Activated CD8-positive, alpha-beta memory T cell treated with anti-CD3 and anti-CD28 coated beads for 48 hours (primary cell): ENCODE measurements at places on chromosomes 7 and 10.

GRCh38 chr7:128031901-128032604 is 816 bp upstream of the LRRC4 start:
- DNase-seq: no peak

DNA sequence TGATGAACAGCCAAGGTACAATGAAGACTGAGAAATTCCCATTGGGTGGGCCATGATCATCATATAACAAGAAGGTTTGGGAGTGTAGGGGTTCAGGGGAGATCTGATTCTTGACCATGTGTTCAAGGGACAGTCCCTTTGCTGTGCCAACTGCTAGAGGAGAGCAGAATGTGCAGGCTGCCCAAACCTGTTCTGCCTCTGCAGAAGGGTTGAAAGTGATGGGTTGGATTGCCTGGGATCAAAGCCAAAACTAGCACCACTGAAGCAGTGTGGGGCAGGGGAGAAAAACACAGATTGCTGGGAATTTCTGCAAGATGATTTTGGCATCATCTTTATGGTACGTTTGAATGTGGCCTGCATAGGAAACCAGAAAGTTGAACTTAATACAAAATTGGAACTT is 303.9 kb downstream of the OTUD1 start:
- no peak for DNase-seq

DNA sequence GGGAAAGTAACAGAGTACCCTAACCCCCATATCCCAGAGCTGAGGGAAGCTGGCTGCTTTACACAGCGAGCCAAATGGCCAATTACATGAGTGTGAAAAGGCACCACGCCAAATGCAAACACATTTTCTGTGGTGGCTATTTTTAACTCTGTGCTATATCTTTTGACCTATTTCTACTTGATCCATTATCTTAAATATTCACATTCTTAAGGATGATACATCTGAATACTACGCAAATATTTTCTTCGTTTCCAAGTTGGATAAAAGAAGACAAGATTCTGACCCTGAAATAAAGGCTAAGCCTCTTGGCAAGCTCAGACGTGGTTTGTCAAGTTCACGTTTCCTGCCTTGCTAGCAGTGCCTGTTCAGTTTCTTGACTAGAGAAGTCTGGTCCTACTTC is 146.7 kb upstream of the TMEM196 start:
- DNase-seq: no peak

GRCh38 chr7:116762971-116763370 is 91.0 kb downstream of the MET start:
- DNase-seq: no peak

DNA sequence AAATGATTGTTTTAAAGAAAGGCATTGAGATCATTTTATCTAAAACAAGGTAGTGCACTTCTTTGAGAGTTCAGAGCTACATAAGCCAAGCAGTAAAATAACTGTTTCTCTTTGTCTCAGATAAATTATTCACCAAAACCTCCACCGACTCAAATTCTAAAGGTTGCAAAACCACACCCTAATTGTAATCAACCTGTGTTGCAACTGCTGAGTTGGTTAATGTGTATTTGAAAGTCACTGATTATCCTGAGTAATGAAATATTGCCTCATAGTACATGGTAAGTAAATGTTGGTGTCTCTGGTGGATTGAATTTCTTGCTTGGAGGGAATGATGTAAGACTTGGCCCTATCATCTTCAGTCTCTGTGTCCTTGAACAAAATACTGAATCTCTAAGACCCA is 35.9 kb upstream of the CYP2C9 start:
- no peak for DNase-seq
